Stimulated activated CD8-positive, alpha-beta memory T cell treated with anti-CD3 and anti-CD28 coated beads, Interleukin-4, amount 100 ng/mL, for 1 hour (primary cell): ENCODE measurements at places on chromosomes 4 and X.
A peak's percentile ranks its signal among the peaks of the same experiment; 100 is the strongest.

GRCh38 chrX:150566734-150567182 lies 1.7 kb upstream of the MTM1 start:
- no peak for DNase-seq

DNA sequence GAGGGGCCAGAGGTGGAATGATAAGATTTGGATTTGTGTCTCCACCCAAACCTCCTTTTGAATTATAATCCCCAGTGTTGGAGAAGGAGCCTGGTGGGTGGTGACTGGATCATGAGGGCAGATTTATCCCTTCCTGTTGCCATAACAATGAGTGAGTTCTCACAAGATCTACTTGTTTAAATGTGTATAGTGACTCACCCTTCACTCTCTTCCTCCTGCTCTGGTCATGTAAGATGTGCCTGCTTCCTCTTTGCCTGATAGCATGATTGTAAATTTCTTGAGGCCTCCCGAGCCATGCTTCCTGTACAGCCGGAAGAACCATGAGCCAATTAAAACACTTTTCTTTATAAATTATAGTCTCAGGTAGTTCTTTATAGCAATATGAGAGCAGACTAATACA lies 348.6 kb downstream of the AR start:
- DNase-seq = no peak

GRCh38 chr4:113682730-113683537 lies 78.6 kb downstream of the CAMK2D start:
- peak; percentile 27 for DNase-seq

DNA sequence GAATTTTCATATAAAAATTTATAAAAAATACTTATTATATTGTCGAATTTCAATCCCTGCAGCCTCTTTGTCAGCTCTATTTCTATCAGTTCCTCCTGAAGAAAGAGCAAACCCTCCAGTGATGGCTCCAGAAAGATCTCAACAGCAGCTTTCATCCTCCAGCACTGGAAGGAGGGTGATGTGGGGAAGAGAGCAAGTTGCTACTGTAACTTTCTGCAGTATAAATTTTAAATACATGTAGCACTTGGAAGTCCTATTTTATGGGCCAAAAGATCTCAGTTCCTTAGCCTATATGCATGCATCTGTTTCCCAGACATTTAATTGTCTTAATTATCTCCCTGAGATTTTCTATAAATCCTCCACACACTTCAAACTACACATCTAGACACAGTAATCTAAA lies 13.7 kb upstream of the ODAM start:
- no peak for DNase-seq

DNA sequence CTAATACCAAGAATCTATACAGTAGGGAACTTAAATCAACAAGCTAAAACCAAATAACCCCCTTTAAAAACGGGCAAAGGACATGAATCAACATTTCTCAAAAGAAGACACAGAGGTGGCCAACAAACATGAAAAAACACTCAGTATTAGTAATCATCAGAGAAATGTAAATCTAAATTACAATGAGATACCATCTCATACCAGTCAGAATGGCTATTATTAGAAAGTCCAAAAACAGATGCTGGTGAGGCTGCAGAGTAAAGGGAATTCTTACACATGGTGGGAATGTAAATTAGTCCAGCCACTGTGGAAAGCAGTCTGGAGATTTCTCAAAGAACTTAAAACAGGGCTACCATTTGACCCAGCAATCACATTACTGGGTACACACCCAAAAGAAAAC lies 167.8 kb downstream of the PACRGL start:
- no peak for DNase-seq

GRCh38 chr4:3772632-3773031 lies 6.4 kb downstream of the ADRA2C start:
- no peak for DNase-seq

DNA sequence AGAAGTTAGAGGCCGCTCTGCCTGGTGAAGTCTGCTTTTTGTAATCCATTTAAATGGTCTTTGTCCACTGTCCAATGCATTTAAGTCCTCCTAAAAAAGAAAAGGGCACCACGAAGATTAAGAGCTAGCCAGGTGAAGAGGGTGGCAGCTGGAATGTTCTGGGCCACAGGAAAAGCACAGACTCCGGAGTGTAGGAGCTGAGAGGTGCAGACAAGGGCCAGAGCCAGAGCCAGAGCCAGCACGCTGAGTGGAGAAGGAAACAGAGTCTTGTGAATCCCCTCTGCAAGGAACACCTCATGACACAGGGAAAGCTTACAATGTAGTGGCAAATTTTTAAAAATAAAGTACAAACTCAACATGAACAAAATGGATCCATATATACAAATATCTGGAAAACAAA lies 83.6 kb downstream of the TSPAN5 start:
- no peak for DNase-seq
